ENCODE measurements at places on chromosomes 5 and 9.

GRCh38 chr5:5885782-5886181 lies 463.3 kb downstream of the ICE1 start:
- no peak for DNase-seq

DNA sequence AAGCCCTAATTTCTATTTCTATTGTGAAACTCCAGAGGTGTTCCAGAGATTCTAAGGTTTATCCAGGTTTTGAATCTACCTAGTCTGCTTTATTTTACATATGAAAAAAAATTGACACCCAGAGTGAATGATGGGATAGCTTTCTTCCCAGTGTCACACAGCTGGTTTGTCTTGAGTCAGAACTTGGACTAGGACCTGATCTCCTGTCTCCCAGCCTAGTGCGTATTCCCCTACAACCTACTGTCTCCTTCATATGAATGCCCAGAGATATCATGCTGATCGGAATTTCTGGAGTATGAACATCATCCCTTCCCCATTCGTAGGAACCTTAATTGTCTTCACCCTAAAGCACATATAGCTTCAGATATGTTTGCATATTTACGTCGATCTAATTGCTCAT lies 524.2 kb downstream of the SPATA31D1 start:
- no peak for DNase-seq

DNA sequence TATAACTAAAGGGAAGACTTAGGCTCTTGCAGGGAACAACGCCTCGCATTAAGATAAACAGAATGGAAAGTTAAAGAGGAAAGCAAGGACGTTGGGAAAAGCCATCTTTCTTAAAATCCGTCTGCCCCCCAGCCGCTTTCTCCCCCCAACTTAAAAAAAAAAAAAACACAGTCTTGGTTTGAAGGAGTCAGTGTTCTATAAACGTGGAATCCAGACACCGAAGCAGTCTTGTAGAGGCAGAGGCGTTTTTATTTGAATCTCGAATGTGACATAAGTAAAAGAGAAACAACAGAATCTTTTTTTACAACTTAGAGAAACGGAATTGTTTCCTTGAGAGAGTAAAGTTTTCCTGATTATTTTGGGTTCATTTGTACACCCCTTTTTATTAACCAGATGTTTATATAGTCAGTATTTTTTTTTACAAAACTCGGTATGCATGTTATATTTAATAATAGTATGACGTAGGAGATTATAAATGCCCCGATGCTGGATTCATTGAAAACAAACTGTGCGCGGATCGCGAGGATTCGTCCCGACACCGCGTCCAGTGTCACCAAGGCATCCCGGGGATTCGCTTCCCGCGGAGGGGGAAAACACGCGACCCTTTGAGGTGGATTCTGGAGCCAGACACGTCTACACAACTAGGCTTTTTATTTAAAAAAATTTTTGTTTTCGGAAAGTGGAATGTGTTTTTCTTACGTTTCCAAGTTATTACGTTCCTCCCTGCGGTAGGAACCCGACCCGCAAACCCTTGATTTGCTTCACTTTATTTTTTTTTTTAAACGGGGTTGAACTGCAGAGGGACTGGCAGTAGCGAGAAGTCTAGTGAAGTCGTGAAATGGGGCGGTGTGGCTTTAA lies 6.7 kb downstream of the PTCH1 start:
- DNase-seq = no peak

DNA sequence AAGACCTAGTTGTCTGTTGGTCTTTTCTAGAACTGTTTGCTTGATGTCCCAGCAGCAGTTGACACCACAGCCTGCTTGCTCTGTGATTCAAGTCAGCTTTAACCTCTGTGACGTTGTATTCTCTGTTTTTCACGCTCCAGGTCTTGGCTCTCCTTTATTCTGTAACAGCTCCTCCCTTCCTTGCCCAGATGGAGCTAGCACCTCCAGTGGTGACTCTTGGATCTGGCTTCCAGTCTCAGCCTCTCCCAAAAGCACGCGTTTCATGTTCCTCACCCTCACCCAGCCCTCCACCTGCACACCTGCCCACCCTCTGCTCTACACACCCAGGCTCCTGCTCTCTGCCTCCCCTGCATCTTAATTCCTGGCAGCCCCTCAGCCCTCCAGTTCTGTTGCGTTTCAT lies 50.6 kb downstream of the DMRT1 start:
- no peak for DNase-seq

GRCh38 chr5:109987970-109988369 lies 298.2 kb downstream of the MAN2A1 start:
- DNase-seq = no peak

GRCh38 chr5:123874600-123875201 lies 362.7 kb downstream of the CSNK1G3 start:
- no peak for DNase-seq

- DNase-seq = peak; percentile 62
Measured at GRCh38 chr9:124291801-124292396, 34.1 kb downstream of the NEK6 start.

- peak; percentile 91 for DNase-seq
Measured at GRCh38 chr5:181191526-181192336, 13.3 kb downstream of the TRIM7 start.

DNA sequence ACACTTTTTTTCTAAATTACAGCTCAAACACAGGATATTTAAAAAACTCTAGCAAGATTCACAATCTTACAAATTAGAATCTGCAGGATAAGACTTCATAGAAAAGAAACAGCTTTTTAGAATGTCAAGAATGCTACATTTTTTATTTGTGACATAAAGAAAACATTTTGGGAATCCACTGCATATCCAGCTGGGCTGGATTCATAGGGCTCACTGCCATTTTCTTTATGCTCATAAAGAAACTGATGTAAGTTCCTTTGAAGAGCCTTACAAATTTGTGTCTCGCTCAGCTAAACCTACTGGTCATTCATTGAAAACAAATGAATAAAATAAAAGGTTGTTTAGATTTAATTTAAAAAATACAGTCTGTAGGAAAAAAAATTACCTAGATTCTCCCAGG lies 332.3 kb downstream of the TRPM3 start:
- no peak for DNase-seq

DNA sequence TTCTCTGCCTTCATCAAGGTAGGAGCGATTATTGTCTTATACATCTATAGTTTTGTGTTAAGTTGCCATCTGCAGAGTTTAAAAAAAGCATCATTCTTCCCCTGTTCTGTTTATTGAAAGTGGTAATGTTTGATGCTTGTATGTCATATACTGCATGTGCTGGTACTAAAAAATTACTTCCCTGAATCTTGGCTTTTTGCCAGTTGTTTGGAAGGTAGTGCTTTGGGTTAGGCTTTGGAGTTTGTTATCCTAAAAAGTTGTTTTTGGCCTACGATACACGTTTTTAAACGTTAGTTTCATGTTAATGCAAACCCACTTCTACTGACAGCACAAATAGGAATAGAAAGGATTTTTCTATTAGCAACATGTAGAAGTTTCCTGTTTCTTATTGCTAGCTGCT lies 158.3 kb downstream of the GIN1 start:
- DNase-seq = no peak

DNA sequence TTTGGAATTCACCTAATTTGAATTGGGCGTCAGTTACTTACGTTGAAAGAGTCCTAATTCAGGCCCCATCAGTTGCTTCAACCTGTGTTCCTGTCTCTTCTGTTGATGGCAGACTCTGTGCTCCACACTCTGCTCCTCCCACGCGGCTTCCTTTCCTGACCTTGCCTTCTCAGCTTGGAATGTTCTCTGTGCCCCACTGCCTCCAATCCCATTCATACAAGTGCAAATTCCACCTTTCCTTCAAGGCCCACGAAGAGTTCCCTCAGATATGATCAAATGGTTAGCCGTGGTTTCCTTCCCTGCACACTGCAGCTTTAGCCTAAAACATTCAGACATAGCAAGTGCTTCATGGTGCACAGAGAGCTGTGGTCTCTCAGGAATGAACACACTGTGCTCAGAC lies 65.7 kb downstream of the SREK1 start:
- no peak for DNase-seq

- DNase-seq = no peak
Measured at GRCh38 chr5:135493406-135494180, 41.4 kb upstream of the TIFAB start.

- no peak for DNase-seq
Measured at GRCh38 chr9:136678624-136679023, 8.6 kb downstream of the AGPAT2 start.

DNA sequence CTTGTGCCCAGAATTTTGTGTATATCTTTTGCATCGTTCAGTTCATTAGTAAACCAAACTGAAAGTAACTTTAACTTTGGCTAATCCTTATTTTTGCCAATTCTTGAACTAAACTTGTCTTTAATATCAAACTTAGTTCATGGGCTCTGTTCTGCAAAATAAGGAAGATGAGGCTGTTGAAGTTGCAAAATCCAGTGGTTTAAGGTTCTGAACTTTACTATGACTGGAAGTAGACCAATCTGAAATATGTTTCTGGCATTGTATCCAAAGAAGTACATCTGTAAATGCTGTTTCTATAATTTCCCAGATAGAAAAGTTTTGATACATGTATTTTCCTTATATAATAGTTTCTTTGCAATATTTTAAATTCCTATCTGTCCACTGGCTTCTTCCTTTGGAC lies 238.1 kb downstream of the CETN3 start:
- DNase-seq = no peak

DNA sequence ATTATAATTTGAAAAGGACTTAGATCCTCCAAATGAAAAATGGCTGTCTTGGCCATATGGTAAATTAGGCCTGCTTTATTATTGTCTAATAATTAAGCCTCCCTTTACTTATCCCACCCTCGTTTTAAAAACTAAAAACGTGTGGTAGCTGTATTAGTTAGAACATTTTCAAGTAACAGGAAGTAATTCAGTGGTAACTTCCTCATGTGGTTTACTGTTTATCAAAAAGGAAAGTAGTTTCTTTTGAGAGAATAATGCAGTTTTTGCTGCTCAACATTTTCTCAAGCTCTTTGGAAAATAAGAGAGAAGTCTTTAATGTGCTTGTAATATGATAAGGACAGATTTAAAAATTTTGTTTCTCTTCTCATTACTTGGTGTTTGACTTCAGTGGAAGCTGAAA lies 26.0 kb downstream of the ZCCHC7 start:
- no peak for DNase-seq

GRCh38 chr5:72633649-72634048 lies 126.4 kb upstream of the ZNF366 start:
- no peak for DNase-seq

DNA sequence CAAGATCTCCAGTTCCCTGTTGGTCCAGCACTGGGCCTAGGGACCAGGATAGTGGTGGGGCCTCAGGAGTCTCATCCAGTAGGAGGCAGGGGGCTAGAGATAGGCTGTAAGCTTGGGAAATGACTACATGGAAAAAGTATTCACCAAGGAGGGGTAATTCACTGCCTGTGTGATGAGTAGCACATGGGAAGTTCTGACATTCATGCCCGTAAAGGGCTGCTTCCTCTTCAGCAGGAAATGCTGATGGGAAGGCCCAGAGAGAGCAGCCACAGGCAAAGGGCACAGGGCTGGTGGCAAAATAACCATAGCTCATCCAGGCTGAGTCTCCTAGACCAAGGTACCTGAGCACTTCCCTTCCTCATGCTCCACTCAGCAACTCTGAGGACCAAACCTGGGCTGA lies 23.1 kb upstream of the FRRS1L start:
- DNase-seq = no peak

DNA sequence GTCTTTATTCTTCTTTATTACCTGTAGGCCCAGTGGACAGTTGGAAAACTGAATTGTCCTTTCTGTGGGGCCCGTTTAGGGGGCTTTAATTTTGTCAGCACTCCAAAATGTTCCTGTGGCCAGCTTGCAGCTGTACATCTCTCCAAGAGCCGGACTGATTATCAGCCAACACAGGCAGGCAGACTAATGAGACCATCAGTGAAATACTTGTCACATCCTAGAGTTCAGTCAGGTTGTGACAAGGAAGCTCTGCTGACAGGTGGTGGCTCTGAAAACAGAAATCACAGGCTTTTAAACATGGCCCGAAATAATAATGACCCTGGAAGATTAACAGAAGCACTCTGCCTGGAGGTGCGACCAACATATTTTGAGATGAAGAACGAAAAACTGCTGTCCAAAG lies 47.9 kb downstream of the RNF180 start:
- no peak for DNase-seq

- no peak for DNase-seq
Measured at GRCh38 chr9:75921391-75922127, 31.1 kb downstream of the PCSK5 start.

GRCh38 chr9:16425562-16426231 lies 444.8 kb downstream of the BNC2 start:
- no peak for DNase-seq

GRCh38 chr5:102796498-102796897 lies 41.4 kb downstream of the PAM start:
- no peak for DNase-seq

Measured in stimulated activated CD8-positive, alpha-beta memory T cell treated with anti-CD3 and anti-CD28 coated beads, Interleukin-4, amount 100 ng/mL, for 24 hours (primary cell).